NCI-H2227 treated with DMSO at 0.1 percent for 48 hours (cell line): ENCODE measurements at places on chromosomes 2 and 18.
A peak's percentile ranks its signal among the peaks of the same experiment; 100 is the strongest.

- no peak for DNase-seq
Measured at GRCh38 chr2:54589038-54589339, 132.9 kb downstream of the SPTBN1 start.

DNA sequence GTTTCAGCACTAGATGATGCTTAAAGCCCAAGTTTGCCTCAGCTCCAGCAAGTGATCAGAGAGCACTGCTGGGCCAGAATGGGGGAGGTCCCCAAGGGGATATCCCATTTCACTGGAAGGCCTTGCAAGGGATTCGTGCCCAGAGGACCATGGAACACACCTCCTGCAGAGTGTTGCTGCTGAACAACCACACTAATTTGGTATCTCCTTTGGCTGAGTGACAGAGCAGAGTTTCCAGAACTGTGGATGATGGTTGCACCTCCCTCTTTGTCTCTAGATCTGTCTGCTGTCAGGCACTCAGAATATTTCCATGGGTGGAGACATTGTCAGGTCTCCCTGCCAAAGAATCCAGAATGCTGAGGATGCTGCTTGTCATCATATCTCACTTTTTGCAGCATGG is 484.8 kb upstream of the NETO1 start:
- DNase-seq: no peak

DNA sequence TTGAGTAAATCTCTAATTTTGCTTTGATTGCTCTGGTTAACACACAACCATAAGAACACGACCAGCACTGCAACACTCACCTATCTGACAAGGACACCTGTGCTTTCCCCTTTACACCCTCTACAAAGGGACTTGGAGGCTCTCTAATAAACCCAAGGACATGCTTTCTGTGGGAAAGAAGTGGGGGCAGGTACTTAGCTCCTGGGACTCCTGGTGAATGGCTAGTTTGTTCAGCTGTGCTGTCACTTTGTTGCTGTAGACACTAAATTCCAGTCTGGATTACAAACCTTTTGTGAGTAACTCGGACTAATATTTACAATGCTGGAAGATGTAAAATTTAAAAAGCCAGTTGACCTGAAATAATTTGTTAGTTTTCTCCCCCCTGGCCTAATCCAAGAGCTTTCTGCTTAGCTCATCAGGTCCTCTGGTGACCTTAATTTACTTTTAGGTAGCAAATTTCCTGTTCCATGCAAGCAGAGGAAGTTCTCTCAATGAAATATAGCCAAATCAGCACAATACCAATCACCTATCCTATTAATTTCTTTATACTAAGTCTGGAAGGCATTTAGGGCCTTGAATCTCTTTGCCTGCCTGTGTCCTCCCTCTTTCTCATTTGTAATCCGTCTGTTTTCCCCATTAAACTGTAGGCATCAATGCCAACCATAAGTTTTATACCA is 67.5 kb downstream of the PLCL1 start:
- no peak for DNase-seq

DNA sequence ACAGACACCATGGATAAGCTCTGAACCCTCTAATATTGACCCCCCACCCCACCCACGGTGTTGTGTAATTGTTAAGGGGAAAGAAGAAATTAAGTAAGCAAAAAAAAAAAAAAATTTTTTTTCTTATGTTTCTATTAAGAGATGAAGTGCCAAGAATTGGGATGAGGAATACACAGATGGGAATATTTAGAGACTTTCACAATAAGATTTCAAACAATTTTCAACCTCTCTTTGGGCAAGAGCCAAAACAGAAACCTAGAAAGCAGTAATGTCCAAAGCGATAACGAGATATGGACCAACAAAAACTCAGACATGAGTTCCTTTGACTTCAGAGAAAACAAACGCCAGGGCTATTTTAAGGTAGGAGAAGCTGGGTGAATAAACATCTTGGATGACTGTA is 14.4 kb downstream of the PIEZO2 start:
- no peak for DNase-seq

DNA sequence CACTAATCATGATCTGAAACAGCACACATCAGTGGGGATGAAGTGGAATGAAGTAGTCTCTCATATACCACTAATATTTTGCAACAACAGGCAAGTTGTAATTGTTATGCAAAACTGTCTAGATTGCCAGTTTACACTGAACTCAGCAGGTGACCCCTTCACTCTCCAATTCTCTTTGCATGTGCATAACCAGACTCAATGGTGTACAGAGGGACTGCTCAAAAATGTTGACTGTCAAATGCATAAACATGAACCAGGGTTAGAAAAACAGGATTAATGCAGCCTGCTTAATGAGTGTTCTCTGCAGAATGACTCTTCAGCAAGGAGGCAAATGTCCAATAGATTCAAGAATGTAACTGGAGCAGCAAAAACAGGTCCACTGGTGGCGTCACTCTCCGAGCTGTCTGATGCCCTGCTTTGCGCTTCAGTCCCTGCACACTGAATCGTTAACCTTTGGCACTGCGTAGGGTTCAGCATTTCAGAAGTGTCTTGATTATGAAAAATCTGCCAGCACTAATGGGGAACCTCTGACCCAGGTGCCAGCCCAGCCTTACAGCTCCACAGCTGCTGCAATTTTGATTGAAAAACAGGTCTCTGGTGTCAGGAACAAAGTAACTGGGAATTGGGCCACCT is 209.3 kb downstream of the TDRD15 start:
- DNase-seq: peak; percentile 27

DNA sequence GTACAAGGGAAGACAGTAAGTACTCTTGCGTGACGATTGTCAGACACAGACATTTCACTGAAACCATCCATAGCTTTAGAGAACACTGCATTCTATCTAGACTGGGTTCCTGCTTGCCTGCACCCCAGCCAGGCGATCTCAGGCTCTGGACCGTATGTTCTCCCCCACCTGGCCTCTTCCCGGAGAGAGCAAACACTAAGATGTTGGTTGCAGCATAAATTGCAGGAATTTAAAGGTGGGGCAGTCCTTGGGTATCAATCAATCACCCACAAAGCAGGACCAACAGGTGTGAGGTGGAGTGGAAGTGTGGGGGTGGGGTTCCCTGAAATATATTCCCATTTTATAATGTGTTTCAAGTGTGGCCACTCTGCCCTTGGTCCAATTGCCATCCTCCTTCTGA is 103.6 kb upstream of the TGFA start:
- DNase-seq: no peak

- no peak for DNase-seq
Measured at GRCh38 chr2:177520324-177520723, 127.8 kb downstream of the AGPS start.

DNA sequence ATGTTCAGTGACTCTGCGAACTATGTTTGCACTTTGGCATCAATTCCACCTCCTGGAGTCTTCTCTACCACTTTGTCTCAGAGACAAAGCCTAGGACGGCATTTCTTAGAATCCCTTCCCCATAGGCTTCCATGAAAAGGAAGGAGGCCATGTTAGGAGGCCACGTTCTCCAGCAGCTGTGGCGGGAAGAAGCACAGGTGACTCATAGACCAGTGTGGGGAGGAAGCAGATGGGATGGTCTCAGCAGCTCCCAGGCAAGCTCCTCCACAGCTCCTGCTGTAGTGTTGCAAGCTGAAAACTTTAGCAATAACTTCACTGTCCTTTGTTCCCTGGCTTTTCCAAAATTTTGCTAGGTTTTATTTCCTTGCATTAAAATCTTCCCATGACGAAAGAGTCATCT is 781.3 kb upstream of the ID2 start:
- no peak for DNase-seq

GRCh38 chr2:238235856-238236255 is 4.0 kb downstream of the HES6 start:
- no peak for DNase-seq

GRCh38 chr18:43396266-43396665 is 119.0 kb upstream of the SYT4 start:
- peak; percentile 21 for DNase-seq

- DNase-seq: no peak
Measured at GRCh38 chr2:88187927-88188326, 17.8 kb downstream of the THNSL2 start.

GRCh38 chr2:136206613-136207012 is 88.7 kb upstream of the CXCR4 start:
- DNase-seq: no peak

DNA sequence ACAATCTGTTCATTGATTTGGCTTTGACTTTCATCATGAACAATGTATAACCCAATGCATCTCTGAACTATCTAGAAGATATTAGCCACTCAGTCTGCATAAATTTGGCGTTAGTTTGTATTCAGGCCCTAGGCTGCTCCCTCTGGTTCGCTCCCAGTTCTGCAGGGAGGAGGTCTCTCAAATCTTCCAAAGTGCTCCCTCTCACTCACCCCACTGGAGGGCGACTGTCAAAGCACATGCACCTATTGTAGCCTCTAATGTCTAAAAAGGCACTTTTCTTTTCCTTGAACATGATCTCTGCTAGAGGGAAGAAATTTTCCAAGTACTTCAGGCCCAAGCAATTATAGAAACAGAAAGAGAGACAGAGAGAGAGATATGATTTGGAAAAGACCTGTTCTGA is 291.5 kb downstream of the TDRD15 start:
- no peak for DNase-seq

- no peak for DNase-seq
Measured at GRCh38 chr2:183898641-183899040, 699.7 kb upstream of the ZNF804A start.

- no peak for DNase-seq
Measured at GRCh38 chr2:102852867-102853266, 91.0 kb downstream of the TMEM182 start.

- DNase-seq: peak; percentile 84
Measured at GRCh38 chr18:49135877-49136276, 185.1 kb upstream of the SMAD7 start.

GRCh38 chr2:190726255-190726654 is 77.4 kb downstream of the NAB1 start:
- no peak for DNase-seq

- DNase-seq: no peak
Measured at GRCh38 chr2:122634920-122635319, 879.5 kb downstream of the TSN start.

DNA sequence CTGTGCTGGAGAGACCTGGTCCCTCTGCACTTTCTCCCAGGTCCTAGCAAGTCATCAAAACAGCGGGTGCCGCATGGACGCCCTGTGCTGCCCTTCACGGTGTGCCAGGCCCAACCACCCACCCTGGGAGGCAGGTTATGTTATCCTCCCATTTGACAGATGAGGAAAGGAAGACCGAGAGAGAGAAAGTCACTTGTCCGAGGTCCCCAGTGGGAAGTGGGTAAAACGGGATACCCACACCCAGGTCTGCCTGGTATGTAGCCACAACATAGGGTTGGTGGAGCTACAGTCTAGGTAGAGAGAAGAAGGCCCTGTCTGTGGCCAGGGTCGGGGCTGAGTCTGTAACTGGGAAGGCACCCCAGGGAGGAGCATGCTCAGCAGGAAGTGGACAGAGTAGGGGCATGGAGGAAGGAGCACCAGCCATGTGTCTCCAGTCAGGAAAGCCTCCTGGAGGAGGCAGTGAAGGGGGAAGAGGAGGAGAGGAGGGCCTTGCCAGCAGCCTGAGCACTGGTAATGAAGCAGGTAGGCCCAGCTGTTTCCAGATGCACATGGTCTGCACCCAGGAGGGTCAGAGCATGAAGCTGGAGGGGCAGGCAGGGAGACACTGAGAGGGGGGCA is 98.4 kb downstream of the ZFP36L2 start:
- DNase-seq: no peak

GRCh38 chr2:101803128-101803527 is 105.6 kb downstream of the MAP4K4 start:
- no peak for DNase-seq

GRCh38 chr2:176084611-176085119 is 903 bp upstream of the EVX2 start:
- DNase-seq: peak; percentile 63

DNA sequence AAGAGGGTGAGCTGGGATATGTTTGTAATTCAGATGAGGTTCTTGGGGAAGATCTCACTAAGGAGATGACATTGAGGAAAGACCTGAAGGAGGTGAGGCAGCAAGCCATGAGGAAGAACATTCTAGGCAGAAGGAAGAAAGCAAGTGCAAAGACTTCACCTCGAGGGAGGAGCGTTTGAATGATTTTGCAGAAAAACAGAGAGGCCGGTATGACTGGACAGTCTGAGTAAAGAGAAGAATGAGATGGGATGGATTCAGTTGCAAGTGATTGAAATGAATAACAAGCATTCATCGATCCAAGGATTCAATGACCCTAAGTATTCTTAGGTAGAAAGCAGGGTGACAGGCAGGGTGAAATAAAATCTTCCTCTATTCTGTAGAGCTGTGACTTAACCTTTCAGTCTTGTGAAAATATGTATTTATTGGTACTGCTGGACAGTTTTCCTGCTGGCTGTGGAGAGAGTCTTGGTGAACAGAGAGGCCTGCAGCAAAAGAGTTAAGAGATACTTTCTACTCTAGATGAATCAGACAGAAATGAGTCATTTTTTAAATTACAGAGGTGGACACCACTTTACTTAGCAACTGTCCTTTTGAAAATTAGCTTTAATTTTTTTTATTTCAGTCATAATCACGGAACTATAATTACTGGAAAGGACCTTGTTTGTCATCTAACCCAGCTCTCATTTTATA is 278.4 kb downstream of the LRRTM1 start:
- DNase-seq: no peak

DNA sequence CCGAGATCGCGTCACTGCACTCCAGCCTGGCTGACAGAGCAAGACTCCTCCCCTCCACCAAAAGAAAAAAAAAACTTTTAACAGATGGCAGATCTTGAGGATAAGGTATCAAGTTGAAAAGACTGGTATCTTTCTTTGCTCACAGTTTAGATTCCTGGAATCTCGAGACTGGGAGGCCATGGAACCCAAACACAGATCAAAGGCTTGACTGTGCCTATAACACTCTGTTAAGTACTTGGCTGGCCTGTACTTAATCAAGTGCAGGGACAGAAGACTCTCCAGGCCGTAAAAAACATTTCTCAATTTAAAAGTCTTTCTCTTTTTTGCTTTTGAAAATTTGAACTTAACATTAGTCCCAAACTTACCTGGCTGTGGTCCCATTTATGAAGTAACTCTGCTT is 107.1 kb upstream of the ZNF516 start:
- DNase-seq: no peak

DNA sequence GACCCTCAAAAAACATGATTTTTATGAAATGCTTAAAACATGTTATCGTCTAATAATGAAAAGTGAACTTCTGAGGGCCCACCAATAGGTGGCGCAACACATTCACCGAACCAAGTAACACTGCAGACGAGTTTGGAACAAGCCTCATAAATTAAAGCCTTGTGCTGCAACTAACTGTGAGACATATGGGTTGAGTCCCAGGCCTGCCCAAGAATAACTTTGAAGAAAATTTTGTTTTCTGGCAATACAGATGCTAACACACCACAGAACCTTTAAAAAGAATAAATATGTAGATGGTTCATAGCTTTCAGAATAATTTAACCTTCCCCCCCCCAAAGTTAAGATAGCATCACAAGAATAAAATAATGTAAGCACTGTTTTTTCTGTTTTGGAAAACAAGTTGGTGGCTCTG is 285.9 kb downstream of the RNF144A start:
- DNase-seq: peak; percentile 60

GRCh38 chr2:200307724-200308545 is 1.4 kb downstream of the SPATS2L start:
- DNase-seq: no peak

GRCh38 chr2:44562737-44563136 is 201.0 kb downstream of the CAMKMT start:
- no peak for DNase-seq
